ENCODE measurements at places on chromosomes 4 and X.

GRCh38 chr4:41287852-41288251 is 31.1 kb downstream of the UCHL1 start:
- no peak for DNase-seq

DNA sequence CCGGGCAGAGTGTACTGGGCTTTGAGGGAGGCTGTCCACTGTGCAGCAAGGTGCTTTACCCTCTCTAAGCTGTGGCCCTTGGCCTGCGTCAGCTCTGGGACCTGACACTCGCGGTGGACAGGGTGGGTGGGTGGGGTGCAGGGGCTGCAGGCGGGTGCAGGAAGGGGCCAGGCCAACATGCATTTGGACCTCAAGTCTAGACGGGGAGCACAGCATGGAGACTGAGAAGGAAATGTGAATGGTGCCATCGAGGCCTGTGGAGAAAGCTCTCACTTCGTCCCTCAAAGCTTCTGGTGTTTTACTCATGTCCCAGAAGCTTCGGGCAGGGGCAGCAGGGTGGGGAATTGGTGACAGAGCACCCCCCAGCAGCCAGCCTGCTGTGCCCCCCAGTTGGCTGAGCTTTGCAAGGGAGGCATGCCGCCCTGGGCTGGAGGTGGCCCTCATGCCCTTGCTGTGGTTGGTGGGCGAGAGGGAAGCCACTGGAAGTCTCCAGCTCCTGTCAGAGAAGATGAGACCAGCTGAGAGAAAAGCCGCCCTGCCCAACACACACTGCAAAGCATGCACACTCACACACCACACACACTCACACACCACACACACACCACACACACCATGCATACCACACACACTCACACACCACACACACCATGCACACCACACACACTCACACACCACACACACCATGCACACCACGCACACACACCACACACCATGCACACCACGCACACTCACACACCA is 12.3 kb downstream of the PNMA6E start:
- DNase-seq = no peak

- DNase-seq = no peak
Measured at GRCh38 chr4:174217273-174218126, 66.0 kb downstream of the FBXO8 start.

DNA sequence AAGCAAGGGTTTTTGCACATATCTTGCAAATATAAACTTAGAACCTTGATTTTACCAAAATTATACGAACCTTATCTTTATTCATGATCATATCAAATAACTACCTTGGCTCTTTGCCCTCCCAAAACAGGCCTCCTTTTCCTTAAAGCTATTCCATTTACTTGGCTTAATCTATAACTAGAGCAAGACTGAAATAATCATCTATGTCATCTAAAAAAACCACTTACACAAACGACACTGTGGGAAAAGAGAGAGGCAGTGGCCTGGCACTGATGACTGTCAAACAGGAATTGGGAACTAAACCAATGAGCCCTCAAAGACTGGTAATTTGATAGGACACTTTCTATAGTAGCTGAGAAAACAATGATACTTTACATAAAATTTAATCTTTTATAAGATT is 11.7 kb upstream of the PTPN13 start:
- no peak for DNase-seq

- no peak for DNase-seq
Measured at GRCh38 chrX:19720236-19720635, 167.2 kb downstream of the SH3KBP1 start.

DNA sequence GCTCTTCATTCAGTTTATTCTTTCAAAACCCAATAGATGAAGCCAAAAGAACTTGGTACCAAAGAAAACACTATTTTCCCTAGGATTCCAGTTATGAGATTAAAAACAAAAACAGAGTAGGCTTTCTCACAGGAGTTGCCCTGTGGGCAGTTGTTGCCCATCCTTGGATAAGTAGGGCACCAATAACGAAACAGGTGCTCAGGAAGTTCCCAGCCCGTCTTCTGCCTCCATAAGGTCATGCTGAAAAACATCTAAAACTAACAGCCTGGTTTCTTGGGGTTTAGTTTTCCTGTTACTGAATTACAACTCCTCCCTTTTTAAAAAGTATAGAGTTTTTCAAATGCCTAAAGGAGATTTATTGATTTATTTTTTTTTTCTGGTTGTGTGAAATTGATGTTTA is 14.7 kb downstream of the TSPAN5 start:
- DNase-seq = no peak

DNA sequence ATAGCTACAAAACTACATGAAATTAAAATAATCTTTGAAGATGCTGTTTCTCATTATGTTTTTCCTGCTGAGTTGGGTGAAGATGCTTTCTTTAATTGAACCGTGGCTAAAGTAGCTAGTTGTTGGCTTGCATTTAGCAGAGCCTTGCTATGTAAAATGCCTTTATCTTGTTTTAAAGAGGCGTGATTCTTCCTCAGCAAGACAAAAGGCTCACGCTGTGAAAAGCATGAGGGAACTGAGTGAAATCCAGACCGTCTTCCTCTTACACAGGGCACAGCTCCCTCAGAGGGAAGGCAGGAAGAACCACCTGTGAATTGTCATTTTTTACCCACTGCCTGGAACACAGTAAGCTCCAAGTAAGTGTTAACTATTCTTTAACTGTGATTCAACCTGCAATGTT is 39.0 kb upstream of the ZNF518B start:
- no peak for DNase-seq

DNA sequence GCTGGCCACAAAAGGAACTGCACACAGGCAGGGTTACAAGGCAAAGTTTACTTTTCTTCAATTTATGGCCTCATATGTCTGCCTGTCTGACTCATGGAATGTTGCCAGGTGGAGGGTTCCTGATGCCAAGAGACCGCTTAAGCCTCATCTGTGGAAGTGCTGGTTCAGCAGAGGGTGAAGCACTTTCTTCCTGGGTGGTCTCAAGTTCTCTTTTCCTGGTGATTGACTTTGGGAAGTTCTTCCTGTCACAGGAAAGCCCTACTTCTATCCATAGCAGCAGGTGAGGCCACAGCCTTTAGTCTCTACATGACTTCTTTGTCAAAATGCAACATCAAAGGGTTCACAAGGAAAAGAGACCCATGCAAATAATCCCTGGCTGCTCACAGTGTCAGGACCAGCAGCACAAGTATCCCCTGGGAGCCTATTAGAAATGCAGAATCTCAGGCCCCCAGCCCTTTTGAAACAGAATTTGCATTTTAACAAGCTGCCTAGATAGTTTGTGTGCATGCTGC is 81.4 kb upstream of the IGFBP7 start:
- DNase-seq = no peak

- no peak for DNase-seq
Measured at GRCh38 chr4:3037957-3038461, 36.3 kb downstream of the HTT-AS start.

GRCh38 chr4:133968174-133968573 is 233.4 kb downstream of the PABPC4L start:
- no peak for DNase-seq

GRCh38 chr4:10018818-10019461 is 2.4 kb downstream of the SLC2A9 start:
- peak; percentile 76 for DNase-seq

DNA sequence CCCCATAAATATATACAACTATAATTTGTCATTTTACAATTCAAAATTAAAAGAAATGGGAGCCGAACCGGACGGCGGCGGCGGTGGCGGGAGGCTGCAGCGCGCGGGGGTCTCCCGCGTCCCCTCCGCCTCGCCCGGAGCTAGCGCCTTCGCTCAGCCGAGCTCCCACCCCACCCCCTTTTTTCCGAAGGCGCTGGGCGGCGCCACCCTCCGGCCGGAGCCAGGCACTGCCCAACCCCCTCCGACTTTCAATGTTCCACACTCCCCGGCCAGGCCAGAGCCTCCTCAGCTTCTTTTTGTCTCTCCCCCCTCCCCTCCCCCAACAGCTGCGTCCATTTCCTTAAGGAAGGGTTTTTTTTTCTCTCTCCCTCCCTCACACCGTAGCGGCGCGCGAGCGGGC is 214.1 kb upstream of the GEMIN8 start:
- DNase-seq = no peak

- DNase-seq = no peak
Measured at GRCh38 chr4:173415092-173415491, 16.2 kb upstream of the SCRG1 start.

GRCh38 chr4:41339812-41340809 is 83.4 kb downstream of the UCHL1 start:
- no peak for DNase-seq

DNA sequence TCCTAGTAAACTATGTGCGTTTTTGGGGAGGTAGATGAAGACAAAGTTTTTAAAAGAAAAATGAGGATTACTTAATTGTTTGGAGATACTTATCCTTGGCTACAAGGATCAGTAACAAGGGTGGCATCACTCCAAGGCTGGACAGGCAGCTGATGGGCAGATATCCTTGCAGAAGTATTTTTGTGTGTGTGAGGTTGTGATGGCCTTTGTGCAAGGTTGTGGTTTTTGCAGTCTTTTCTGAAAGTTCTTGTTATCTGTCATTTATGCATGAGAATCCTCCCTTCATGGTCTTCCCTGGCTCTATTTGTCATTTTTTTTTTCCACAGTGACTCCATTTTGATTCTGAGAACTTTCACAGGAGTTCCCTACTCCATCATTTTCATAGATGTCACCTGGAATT is 96.0 kb upstream of the C1GALT1C1 start:
- DNase-seq = no peak

DNA sequence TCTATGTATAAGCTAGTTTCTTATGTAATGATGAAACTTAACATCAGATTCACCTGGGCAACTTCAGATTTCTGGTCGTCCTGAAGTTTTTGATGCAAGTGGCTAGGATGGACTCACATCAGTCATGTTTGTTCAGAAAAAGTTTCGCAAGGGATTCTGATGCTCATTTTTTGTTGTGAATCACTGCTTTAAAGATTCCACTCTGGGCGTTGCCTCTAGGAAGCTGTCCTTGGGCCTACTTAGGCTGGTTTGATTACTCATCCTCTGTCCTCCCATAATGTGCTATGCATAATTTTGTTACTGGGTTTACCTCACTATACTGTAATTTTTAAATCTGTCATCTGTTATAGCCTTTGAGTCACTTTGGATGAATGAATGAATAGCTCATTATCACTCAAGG is 30.8 kb downstream of the HERC3 start:
- no peak for DNase-seq

DNA sequence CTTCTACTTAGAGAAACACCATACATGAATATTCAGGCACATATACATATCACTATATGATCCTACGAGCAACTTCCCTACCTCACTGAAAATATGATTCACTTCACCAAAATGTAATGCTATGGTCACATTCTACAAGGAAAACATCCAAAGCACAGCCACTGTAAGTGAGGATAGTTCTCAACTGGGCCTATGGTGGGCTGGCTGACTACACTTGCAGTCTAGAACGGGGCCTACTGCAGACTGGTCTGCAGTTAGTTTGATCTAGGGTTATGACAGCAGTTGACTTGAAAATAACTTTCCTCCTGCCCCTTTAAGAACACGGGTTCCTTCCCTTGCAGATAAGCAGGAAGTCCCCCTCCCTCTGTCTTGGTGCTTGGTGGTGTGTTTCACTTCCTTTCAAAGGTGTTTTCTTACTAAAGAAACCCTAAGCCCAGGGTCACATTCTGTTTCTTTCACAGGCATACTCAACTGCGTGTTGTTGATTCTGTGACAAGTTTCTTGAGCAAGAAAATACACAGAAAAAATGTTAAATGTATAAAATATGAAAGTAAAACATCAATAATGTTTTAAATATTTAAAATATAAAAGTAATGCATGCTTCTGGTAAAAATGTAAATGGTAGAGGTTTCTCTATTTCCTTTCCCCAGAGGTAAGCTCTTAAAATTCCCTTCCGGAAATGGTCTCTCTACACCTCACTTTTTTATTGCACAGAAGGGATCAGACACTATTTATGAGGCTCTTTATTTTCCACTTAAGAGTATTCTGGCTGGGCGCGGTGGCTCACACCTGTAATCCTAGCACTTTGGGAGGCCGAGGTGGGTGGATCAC is 18.0 kb upstream of the TMSB4X start:
- DNase-seq = peak; percentile 3

DNA sequence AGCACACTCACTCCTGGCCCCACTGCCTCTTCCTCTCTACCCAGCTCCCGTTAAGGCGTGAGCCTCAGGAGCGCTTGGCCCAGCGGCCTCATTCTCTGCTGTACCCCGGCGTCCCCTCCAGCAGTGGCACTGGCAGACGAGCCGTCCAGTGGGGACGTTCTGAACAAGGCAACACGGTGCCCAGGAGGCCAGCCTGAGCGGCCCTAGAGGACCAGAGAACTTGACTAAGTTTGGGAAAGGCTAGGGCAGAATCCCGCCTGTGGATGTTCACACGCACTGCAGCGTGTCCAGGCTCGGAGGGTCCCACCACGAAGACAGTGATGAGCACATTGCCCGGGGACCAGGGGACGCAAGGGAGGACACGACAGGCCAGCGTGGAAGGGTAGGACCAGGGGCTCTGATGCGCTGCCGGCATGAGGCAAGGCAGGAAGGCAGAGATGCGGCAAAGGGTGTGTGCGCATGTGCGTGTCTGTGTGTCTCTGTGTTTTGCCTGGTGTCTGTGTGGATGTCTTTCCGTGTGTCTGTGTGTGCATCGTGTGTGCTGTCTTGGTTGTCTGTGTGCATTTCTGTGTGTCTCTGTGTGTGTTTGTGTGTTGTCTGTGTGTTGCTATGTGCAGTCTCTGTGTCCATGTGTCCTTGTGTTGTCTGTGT is 89.4 kb downstream of the ABLIM2 start:
- DNase-seq = no peak

GRCh38 chr4:89483833-89484232 is 176.2 kb upstream of the GPRIN3 start:
- no peak for DNase-seq

- no peak for DNase-seq
Measured at GRCh38 chr4:155197757-155198156, 10.7 kb upstream of the NPY2R start.

DNA sequence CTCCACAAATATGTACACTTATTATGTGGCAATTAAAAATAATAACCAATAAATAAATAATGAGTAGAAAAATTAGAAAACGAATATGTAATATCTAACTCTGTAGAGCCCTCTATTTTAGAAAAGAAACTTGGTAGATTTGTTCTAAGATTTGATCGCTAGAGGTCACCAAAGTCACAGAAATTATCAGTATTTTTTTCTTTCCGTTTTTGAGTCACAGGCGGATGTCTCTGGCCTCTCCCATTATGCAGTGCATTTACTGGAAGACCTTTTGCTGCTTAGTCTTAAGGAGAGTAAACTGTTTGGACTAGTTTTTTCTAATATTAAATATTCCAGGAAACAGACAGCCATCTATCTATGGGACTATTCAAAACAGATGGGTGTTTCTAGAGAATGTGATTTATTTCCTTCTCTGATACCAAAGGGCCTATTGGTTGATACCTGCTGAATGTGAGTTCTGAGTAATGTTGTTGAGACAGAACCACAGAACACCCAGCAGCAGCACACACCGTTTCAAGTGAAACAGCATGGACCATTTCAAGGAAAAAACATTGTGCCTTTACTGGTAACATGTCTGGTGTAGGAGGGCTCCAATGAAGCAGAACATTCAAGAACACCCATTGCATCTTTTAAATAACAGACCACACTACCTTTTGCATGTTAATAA is 34.0 kb upstream of the GYPA start:
- DNase-seq = no peak

DNA sequence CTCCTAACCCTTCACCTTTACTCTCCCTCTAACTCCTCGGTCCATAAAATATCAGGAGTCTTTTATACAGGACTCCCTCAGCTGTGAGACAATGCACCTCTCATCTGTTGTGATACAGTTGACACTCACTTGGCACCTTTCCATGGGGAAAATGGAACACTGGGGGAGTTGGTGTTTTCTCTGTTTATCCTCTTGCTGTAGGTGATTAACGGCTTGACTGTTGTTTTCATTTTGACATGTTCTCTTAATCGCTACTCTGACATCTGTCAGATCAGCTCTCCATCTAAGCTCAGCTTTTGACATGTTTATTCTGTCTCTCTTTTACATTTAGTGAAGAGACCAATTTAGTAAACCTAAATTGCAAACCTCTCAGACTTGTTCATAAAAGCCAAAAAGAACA is 604.8 kb downstream of the TRAM1L1 start:
- DNase-seq = no peak

Data from activated CD4-positive, CD25-positive, alpha-beta regulatory T cell (primary cell).